ENCODE measurements at places on chromosomes 11 and 22. TPM values are rescaled to one million over a fixed set of nuclear protein-coding genes. Genes with fewer than 3 reads are reported as not detected.
A peak's percentile ranks its signal among the peaks of the same experiment; 100 is the strongest.

DNA sequence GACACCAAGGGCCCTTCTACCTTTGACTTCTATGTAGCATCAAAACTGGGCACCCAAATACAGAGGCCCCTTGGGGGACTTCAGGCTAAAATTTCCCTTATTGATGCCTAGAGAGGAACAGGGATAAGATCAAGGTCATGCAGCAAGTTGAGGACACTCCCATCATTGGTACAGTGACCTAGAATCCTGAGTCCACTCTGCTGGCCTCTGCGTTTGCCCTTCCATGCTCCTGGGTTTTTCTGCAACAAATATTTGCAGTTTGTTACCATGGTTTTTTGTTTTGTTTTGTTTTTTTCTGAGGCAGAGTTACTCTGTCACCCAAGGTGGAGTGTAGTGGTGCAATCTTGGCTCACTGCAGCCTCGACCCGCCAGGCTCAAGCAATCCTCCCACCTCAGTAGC lies 64.2 kb downstream of the THAP12 start:
- DNase-seq: no peak

- DNase-seq: no peak
Observed at GRCh38 chr11:92166335-92166734, 58.3 kb upstream of the FAT3 start.

DNA sequence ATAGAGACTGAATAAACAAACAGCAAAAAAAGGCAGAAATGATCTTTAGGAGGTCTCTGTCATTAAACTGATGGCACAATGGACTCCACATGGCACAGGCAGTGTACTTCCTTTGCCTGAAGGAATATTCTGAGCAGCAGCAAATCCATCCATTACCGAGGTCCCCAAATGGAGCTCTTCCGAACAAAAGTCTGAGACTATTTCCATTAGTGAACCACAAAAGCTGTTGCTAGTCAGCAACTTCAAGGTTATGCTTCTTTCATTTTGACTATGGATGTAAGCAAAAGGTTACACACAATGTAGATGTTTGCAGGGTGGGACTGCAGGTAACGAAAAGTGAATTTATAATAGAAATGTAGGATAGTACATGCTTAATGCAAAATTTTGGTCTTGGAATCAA lies 14.5 kb downstream of the NARS2 start:
- no peak for DNase-seq

DNA sequence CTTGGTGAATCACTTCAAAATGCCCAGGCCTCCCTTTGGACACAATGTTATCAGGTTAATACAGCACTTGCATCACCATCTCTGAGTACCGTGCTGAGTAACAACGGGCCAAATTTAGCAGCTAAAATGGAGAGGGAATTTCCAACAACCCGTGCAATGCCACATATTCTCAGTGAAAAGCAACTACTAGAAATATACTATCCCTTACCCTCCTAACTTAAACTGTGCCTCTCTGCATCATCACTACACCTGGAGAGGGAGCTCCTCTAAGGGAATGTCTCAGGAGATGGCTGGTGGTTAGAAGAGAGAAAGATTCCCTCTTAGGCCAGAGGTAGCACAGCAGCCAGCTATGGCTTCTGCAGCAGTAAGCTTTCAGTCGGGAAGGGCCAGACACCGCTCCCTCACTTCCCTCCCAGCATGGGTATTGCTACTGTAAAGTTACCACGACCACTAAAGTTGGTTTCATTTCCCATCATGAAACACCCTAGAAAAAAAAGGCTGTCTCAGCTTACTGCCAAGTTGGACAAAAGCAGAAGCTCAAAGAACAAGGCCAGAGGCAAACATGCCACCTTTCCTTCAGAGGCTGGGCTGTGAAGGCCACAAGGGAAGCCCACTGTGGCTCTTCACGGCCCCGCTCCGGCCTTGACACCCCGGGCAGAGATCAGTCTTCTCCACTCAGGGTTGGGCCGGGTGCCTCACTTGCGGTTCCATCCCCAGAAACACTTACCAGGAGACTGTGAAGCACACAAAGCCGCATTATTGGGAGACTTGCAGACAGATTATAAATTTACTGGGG lies 3.9 kb downstream of the MAML2 start:
- peak; percentile 25 for DNase-seq

- peak; percentile 54 for DNase-seq
Observed at GRCh38 chr22:32949391-32950173, 108.6 kb downstream of the SYN3 start.

CHRM1 gene
- total RNA-seq: not detected

OR8A1 gene
- not detected for total RNA-seq

GRCh38 chr11:69398529-69399492 lies 82.7 kb upstream of the LINC01488 start:
- no peak for DNase-seq

GRCh38 chr11:79262221-79262620 lies 178.6 kb downstream of the TENM4 start:
- DNase-seq: no peak

GRCh38 chr22:17164392-17165024 lies 5.4 kb upstream of the HDHD5 start:
- no peak for DNase-seq
